ENCODE measurements at places on chromosomes 1 and 21.

GRCh38 chr1:214739621-214740238 is 136.7 kb downstream of the CENPF start:
- DNase-seq = no peak

- DNase-seq = no peak
Measured at GRCh38 chr1:157090771-157091170, 8.8 kb downstream of the ETV3L start.

GRCh38 chr1:43854473-43854872 is 79.1 kb upstream of the ARTN start:
- no peak for DNase-seq

DNA sequence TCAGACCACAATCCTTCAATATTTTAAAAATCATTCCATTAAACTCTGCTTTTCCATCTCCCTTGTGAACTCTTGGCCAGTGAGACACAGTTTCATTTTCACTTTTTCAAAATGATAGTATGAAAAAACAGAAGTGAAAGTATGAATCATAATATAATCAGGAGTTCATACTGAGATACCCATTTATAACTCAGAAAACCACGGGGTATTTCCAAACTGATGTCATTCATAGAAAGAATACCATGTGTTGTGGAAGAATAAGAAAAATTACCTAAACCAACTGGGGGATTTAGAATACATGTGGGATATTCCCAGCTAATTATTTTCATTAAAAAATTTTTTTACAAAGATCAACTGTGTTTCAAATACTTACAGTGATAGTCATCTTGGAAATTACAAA is 149.9 kb downstream of the MRPL39 start:
- no peak for DNase-seq

- no peak for DNase-seq
Measured at GRCh38 chr1:99751877-99752504, 14.4 kb downstream of the FRRS1 start.

DNA sequence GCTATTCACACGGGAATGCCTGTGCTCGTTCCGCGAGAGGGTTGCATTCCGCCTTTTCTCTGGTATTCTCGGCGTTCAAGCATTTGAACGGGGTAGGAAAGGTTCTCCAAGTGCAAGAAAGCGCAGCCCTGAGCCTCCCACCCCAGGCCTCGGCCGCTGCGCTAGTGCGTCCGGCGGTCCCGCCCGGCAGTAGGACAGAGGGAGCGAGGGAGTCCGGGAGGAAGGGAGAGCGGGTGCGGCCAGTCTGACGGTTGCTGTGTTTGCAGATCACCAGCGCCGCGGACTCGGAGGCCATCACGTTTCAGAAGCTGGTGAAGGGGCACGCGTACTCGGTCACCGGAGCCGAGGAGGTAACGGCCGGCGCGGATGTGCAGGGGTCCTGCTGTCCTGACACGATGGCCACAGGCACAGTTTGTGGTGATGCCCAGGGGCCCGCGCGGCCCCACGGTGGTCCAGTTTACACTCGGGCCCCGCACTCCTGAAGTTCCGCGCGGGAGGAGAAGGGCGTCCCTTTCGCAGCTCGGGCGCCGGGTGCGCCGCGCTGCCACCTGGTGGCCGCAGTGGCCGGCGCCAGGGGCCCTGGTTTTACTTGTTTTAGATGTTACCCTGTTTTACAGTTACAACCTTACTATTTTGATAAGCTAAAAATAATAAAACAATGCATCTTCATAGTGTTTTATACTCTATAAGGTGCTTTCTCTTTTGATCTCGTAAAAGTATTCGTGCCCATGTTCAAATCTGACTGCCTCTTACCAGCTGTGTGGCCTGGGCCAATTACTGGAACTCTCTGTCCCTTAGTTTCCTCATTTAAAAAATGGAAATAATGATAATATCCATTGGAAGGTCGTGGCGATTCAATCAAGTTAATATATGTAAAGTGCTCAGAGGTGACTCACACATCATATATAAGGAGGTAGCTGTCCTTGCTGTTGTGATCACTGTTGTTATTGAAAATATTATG is 36.7 kb downstream of the CAPN2 start:
- peak; percentile 25 for DNase-seq

DNA sequence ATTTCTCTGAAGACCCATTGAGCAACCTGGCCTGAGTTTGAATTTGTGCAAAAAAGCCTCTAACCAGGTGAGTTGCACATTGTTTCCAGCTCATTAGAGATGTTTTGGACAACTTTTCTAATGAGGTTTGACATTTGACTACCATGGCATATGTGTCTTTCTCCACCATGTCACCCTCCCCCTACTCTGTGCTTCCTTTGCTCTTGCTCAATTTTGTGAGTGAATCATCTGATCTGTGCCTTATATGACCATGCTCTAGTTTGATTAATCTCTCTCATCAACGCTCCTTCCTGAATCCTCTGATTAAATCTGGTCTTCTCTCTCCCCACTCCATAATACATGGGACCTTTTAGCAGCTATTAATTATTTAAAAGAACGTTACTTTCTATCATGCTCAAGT is 144.8 kb upstream of the SAMSN1 start:
- no peak for DNase-seq

DNA sequence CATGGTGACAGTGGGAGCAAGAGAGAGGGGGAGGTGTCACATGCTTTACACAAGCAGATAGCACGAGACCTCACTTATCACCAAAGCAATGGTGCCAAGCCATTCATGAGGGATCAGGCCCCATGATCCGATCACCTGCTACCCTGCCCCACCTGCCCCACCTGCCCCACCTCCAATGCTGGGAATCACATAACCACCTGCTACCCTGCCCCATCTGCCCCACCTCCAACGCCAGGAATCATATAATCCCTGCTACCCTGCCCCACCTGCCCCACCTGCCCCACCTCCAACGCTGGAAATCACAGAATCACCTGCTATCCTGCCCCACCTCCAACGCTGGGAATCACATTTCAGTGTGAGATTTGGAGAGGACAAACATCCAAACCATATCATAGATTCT is 10.6 kb upstream of the AIRE start:
- no peak for DNase-seq

DNA sequence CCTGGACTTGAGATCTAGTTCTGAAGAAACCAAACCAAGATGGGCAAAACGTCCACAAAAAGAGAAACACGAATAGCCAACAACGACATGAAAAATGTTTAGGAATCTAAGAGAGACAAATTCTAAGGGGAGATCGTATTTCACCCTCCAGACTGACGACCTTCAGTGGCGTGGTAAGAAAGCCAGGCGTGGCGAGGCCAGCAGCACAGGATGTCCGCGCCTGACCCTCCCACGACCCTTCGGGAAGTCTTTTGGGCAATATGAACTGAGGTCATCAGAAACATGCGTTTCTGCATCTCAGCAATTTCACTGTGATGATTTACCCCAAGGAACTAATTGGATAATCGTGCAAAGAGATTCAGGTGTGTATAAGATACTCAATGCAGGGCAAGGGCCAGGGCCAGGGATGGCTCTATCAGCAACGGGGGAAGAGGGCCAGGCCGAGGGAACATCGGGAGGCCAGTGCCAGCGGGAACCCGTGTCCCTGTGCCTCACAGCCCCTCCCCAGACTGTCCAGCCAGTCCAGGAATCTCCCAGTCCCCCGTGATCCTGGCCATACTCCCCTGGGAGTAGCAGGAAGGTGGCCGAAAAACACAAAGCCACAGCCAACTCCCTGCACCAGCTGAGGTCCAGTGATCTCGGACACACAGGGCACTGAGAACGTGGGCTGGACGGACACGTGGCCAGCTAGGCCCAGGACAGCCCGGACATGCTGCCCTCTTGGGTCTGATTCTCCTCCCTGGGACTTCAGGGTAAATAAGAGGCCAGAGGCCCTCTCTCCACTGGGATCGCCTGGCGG is 53.6 kb upstream of the ADARB1 start:
- DNase-seq = no peak

DNA sequence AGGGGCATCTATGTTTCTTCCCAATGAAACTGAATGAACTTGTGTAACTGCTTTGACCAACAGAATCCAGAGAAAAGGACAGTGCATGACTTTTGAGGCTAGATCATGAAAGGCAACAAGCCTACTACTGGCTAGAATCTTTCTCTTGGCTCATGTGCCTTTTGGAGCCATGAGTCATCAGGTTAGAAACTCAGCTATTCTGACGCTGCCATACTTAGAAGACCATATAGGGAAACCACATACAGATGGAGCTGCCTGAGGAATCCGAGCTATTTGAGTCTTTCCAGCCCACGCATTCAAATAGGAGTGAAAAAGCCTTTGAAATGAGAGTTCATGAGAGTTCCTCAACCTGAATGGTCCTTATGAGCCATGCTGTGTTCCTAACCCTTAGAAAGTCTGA is 738.5 kb upstream of the CHRM3 start:
- no peak for DNase-seq

DNA sequence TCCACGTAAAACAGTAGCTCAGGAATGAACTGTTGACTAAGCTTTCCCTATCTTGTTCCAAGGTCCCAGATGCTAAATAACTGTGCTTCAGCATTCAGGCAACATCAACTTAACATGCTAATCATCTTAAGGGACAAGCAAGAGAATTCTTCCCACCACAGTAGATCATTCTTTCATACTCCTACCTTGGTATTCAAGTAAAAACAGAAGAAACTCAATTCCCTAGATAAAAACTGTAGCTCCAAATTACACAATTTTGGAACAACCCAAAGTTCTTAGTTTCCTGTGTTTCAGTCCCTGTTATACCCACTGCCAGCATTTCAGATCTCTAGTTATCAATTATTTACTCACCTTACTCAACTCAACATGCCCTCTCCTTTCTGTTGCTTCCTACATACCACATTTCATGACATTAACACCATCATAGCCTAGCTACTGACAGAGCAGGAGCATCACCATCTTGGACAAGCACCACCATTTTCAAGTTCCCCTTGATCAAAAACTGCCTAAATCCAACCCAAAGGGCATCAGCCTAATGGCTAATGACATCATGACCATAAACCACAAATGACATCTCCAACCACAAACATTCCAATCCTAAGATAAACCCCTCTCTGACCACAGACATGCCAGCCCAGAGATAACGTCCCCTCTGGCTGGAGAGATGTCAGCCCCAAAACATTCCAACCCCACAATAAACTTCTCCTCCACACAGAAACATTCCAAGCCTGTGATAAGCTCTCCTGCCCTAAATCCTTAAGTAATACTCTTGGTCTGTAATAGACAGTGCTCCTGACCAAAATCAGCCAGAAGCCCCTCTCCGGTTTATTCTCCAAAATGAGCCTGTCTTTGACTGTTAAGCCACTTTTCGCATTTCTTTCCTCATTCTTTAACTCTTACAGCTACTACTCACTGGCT is 191.2 kb downstream of the RERE start:
- DNase-seq = no peak

GRCh38 chr1:121417325-121417923 is 232.6 kb downstream of the SRGAP2C start:
- no peak for DNase-seq

DNA sequence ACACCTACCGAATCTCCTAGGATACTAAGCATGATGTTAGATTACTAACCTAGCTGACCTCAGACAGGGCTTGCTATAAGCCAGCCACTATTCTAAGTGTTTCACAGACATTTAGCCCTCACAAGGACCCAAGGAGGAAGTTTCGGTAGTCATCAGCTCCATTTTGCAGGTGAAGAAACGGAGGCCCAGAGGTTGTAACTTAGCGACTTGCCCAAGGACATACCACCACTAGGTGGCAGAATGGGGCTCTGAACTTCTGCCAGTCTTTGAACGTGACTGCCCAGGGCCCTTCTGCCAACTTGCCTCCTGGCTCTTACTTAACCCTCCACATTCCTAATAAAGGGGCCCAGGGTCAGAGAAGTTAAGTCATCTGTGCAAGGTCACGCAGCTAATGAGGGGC is 283.5 kb downstream of the C1orf94 start:
- DNase-seq = no peak

- DNase-seq = no peak
Measured at GRCh38 chr1:24206083-24206464, 19.0 kb upstream of the IFNLR1 start.

DNA sequence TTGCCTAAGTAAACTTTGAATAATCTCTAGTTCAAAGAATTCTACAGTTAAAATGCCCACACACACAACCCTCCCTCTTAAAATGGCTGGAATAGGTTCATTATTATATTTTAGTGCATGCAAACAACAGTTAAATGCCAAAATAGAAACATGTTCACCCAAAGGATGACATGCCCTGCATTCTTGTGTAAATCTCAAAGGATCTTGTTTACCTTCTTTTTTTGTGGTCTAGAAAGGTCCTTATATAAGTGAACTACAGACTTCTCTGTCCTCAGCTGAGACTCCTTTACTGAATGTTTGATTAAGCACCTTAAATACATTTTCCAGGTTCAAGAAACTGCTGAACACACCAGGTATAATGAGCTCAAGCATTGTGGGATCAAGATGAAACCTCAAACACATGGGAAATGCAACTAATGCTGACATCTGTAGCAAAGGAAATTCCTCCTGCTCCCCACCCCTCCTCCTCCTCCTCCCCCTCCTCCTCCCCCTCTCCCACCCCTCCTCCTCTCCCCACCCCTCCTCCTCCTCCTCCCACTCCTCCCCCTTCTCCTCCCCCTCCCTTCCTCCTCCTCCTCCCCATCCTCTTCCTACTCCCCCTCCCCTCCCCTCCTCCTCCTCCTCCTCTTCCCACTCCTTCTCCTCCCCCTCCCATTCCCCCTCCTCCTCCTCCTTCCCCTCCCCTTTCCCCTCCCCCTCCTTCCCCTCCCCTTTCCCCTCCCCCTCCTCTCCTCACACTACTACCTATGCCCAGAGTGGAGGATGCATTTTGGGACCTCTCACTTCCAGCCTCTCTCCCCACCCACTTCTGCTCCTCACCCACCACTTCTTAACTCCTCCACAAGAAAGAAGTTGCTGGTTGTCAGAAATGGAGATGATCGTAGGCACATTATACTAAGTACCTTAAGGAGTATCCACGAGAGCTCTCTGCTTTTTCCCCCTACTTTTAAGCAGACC is 233.9 kb downstream of the MRPL39 start:
- no peak for DNase-seq

DNA sequence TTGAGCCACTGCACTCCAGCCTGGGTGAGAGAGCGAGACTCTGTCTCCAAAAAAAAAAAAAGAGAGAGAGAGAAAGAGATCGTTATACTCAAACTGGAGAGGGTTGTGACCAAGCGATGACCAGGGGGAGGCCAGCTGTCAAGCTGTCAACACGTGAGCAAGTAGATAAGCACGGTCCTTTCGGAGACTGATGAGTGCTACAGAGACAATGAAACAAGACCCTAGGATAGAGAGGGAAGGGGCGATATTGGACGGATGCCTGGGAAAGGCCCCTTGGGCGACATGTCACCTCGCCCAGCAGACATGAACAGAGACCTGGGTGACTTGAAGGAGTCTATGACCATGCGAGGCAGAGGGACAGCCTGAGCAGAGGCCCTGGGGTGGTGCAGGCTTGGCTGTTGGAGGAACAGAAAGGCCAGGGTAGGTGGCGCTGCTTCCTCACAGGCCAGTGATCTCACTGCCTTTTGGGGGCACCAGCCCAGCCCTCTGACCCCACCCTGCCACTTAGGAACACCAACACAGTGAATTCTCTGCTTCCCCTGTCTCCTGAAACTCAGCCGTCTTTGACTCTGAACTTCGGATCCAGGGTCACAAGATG is 100.8 kb upstream of the IFFO2 start:
- no peak for DNase-seq

GRCh38 chr1:26700711-26701110 is 4.9 kb downstream of the ARID1A start:
- no peak for DNase-seq
